ENCODE measurements at places on chromosomes 4 and X.
A peak's percentile ranks its signal among the peaks of the same experiment; 100 is the strongest.

DNA sequence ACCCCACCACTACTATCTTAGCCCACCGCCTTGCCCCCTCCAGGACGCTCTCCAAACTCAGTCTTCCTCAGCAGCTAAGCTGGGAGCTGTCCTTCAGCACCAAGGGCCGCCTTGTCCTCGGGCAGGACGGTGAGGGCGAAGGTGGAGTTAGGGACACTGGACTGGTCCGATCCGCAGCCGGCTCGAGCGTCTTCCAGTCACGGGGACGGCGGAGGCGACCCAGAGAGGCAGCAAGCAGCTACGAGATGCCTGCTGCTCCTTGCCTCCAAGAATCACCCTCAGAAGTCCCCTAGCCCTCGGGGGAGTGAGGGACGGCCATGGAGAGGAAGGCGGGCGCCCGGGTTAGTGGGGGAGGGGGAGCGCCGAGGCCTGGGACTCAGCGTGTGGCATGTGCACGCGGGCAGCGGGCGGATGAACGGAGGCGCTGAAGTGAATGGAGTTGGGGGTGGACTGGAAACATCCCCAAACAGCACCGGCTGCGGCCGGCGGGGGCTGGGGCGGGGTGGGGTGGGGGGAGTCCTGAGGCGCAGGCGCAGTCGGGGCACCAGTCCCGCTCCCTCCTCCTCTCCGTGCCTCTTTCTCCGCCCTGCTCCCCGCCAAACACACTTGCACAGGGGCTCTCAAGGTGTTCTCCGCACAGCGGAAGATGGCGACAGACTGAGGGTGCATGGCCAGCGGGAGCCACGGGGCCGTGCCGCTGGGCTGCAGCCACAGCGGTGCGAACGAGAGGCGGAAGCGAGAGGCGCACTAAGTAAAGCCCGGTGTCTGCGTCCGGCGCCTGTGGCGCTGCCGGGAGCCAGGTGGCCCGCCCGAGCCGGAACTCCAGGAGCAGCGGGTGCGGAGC lies at the start of gene NALF2:
TSS of gene NALF2 (plus strand) at position 545 of the 844 bp plus-strand sequence. CDS start 957 bp downstream, outside the sequence.
- peak; percentile 61 for DNase-seq

DNA sequence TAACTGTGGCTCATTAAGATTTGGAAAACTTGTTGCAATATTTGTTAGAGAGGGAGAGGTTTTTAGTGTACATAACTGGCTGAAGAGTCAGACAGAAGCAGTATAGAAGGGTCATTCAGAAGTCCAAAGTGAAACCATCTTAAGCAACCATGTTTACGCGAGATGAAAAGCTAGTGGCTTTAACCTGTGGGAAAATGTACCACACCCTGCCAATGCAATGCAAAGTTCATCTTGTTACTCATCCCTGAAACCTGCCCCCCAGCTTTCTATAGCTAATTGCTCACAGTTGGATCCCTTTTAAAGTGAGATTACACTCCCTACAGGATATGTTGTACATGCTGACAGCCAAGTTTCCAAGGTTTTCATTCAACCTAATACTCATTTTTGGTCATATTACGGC lies 96.7 kb upstream of the RAPGEF2 start:
- DNase-seq, result no peak

- DNase-seq, result no peak
Observed at GRCh38 chrX:134880866-134881265, 109.9 kb upstream of the SMIM10 start.

GRCh38 chrX:111431001-111431400 lies 19.0 kb upstream of the DCX start:
- no peak for DNase-seq

GRCh38 chrX:140767646-140768045 lies 58.1 kb downstream of the LINC00632 start:
- no peak for DNase-seq

DNA sequence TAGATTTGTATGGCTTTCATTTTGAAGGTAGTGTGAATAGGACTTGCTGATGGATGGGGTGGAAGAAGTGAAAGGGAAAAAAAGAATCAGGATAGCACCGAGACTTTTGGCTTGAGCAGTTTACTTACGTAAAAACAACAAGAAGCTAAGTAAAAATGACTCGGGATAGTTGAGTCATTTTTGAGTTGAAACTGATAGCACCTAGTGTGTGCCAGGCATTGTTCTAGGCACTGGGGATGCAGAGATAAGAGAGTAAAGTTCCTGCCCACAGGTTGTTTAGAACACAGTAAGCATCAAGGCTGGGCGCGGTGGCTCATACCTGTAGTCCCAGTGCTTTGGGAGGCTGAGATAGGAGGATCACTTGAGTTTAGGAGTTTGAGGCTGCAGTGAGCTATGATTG lies 34.7 kb downstream of the ADD1 start:
- no peak for DNase-seq

DNA sequence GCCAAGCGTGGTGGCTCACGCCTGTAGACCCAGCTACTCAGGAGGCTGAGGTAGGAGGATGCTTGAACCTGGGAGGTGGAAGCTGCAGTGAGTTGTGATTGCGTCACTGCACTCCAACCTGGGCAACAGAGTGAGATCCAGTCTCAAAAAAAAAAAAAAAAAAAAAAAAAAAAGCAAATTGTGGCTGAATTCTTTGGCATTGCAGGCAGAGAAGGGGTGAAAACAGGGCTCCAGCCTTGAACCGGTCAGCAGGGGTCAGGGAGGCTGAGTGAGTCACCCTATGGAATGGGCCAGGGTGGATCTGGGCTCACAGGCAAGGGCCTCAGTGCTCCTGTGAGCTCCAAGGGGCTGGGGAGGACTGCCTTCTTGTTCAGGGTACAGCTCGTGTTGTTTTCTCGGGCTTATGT lies 13.2 kb upstream of the FAM3A start:
- DNase-seq, result no peak

DNA sequence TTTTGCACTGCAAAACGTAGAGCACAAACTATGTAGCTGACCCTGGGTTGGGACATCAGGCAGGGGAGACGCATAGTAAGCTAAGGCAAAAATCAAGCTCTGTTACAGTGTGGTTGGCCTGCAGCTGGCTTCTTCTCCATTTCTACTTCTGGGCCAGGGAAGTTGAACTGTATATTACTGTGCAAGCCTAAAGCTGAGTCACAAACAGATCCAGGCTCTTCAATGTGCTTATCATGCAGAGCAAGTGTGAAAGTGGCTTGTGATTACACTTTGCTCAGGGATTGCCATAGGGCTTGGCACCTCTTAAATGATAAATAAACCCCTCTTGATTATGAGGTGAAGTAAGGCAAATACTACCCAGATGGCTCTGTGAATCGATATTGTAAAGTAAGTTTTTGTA lies 40.5 kb downstream of the CLDN34 start:
- DNase-seq, result no peak

GRCh38 chr4:95638920-95639501 lies 90.2 kb upstream of the UNC5C start:
- DNase-seq, result no peak
